NCI-H446 (cell line): ENCODE measurements at places on chromosomes 4 and X.

DNA sequence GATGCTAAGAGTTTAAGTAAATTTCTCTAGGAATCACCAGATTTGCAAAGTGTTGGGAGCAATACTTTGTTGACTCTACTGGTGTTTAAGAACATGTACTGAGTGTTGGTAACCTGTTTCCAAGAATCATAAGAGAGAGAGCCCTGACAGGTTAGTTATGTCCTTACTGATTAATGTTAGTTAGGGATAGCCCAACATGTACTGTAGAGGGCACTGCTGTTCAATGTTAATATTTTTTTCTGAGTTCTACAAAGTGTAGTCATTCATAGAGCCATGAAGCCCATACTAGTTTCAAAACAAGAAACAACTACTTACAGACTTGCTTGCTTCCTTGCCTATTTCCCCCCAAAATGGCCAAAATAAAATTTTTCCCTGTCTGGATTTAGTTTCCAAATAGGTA, 11.9 kb downstream of the TMPRSS11D start:
- no peak for DNase-seq

GRCh38 chrX:63784902-63785707, at the start of gene ARHGEF9:
Gene ARHGEF9, minus strand, starts transcription at chrX:63785214. Its CDS starts 69 bp downstream, at chrX:63785145.
- no peak for DNase-seq

DNA sequence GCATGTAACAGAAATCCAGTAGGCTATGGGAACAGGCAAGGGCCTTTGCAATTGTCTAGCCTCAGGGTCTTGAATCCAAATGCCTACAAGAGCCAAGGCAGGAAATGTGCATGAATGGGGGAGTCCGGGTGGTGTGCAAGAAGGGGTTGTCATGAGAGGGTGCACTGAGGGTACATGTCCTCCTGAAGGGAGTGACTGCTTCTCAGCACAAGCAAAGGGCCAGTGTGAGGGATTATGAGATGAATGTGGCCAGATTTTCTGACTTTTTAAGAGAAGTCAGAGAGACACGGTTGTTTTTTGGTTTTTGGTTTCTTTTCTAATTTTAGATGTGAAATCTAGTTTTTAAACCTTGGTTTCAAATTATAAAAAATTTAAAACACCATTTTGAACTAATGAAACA, 76.5 kb upstream of the LSM6 start:
- no peak for DNase-seq

DNA sequence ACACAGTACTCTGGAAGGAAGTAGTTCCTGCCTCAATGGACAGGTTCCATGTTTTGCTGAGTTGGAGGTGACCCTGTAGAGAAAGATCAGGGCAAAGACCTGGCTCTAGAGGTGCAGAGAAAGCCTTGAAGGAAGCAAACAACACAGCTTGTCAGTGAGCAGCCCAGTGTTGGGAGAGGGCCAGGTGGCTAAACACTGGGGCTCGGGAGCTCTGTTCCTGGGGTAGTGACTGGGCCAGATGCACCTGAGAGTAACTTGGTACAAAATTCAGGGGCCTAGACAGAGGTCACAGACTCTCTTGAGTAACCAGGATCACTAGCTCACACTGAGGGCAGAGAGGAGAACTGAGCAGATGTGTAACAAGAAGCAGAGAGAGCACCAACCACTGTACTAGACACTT, 138.4 kb upstream of the NALF2 start:
- DNase-seq = no peak

DNA sequence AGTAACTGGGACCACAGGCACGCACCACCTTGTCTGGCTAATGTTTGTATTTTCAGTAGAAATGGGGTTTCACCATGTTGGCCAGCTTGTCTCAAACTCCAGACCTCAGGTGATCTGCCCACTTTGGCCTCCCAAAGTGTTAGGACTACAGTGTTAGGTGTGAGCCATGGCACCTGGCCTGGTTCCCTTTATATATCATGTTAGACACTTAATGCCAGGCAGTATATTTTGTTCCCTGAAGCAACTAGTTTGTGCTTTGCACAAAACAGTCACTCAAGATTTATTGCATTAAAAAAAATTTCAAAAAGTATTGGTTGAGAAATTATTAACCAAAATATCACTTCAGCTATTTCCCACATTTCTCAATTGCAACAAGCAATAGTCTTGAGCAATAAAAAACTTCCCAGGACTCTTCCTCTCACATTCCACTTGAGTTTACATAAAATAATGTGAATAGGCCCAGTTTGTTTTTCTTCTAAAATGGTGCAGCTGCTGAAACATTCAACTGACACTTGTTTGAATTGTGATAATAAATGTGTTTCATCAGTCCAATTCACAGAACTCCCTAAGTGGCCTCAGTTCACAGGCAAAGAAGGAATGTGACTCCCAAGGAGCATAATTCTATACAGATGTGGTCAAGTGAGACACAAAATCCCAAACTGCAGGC, 22.7 kb downstream of the CXCL1 start:
- no peak for DNase-seq

DNA sequence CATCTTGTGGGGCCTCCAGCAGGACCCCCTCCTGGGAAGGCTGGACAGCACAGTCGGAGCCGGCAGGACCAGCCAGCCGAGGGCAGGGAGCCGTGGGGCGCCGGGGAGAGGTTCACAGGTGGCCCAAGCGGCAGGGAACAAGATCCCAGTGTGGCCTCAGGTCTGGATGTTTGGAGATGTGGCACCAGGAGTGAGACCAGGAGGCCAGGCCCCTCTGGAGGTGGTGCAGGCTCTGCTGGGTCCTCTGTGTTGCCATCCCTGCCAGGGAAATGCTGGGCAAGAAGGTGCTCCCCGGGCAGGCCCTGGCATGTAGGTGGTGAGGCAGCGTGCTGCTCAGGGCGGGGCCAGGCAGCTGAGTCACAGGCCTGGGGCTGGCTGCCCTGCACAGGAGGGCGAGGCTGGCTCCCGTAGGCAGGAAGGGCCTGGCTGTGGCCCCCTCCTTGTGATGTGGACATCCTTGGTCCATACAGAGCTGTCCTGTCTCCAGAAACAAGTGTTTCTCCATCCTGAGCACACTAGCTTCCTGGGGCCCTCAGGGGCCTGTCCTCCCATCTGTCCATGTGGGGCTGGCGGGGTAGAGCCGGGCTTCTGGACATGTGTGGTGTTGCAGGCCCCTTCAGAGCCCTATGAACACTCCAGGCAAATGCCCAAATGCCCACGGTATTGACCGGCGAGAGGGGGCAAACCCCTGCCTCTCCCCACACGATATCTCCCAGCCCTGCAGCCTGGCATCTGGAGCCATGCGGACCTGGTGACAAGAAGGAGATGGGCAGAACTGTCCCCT, 4.8 kb upstream of the HGFAC start:
- DNase-seq = peak; percentile 32

DNA sequence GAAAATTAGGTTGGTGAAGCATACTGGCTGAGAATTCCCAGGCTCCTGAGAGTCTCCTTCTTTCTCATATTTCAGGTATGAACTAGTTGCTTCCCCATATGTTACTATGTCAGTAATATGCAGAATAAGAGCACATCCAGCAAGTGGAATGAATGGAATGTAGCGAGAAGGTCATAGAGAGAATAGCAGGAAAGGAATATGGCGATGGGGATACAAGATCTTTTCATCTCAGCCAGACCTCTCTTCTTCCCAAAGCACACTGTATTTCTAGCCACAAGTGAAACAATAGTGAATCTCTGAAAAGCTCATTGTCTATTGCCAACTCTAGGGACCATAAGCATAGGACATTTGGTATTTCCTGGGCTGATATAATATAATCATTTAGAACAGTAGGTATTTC, 54.6 kb upstream of the MMAA start:
- no peak for DNase-seq

DNA sequence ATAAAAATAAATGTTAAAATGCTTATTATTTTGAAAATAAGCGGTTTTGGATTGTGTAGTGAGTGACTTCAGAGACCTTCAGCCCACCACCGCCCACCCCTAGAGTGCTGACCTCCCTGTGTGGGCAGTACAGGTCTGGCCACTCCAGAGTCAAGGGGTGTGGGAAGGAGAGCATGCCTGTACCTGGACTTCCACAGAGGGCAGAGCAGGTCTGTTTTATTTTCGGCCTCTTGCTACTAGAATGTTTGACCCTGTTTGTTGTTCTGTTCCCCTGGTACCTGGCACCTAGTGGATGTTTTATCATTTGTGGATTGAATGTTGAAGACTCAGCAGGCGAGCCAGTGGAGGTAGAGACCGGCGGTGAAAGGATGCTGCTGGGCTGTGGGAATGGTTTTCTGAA, 14.3 kb downstream of the PIGG start:
- no peak for DNase-seq

DNA sequence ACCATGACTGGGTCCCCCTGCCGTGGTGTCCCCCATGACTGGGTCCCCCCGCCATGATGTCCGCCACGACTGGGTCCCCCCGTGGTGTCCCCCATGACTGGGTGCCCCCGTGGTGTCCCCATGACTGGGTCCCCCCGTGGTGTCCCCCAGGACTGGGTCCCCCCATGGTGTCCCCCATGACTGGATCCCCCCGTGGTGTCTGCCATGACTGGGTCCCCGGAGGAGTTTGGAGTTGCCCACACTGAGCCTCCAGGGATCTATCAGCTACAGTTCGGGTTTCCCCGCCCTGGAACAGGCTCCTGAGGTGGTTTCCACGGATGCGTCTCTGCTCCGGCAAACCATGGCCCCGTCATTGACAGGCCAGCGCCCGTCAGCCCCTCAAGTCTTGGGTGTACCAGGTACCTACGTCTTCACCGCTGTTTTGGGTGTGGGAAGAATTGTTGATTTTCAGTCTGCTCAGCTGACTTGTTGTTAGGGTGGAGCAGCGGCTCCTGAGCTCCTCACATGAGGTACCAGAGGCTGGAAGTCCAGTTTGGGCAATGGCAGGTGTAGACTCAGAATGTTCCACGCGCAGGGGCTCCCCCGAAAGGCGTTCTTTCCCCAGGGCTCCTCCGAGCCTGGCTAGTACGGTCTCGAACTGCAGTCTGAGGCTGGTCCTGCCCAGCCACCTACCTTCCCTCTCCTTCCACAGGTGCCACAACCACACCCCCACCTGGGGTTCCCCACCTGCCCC, 8.3 kb upstream of the PDE6B start:
- DNase-seq = no peak

DNA sequence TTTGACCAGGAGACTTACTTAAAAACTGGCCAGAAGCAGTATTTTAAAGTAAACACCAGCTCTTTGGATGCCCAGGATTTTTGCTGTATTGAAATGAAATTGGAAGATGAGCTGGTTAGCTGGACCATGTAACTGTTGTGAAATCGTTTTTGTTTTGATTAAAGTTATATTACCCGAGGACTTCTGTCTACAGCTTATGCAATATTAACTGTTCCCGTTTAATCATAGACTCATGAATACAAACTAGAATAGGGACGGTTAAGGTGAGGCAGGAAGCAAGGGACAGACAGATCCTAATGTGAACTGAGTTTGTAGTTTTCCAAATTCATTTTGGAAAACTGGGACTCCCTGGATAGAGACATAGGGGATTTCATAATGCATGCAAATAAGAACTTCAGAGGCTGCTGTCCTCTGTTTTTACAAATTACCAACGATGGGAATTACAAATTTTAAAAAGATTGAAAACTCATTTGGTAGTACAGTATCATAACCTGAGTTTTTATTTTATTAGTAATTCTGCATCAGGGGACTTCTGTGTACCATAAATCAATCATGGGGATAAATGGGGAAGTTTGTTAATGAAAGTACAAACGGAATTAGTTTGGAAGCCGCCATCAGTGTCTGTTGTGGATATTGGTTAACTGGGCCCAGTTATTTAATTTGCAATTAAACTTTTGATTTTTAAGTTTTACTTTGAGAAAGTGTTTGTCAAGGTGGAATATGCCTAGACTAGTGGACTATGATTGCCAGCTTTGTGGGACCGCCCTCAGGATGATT, 304.4 kb downstream of the AFF2 start:
- DNase-seq = no peak

DNA sequence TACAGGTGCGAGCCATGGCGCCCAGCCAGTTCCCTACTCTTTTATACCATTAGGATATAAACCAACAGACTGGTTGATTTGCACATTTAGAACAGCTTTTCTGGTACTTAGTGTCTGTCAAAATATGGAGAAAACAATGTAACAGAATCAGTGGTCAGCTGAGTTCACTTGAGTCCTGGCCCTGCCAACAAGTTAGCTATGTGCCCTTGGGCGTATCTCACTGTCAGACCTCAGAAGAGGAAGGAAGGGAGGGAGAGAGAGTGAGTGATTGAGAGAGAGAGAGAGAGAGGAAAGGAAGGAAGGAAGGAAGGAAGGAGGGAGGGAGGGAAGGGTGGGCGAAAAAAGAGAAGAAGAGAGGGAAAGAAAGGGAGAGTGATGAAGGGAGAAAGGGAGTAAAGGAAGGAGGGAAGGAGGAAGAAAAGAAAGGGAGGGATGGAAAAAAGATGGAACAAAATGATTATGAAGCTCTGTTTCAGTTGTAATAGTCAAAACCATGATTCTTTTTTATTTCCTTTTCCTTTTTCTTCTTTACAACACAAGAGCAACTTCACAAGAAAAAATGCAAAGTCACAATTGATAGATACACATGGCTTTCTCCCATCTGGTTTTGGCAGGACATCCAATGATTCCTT, 55.7 kb upstream of the PDGFRA start:
- DNase-seq = no peak

GRCh38 chr4:41505161-41505661, 32.7 kb upstream of the LIMCH1 start:
- peak; percentile 92 for DNase-seq

- DNase-seq = no peak
These were observed 8.4 kb upstream of the TRIML2 start for GRCh38 chr4:188117631-188118324.

DNA sequence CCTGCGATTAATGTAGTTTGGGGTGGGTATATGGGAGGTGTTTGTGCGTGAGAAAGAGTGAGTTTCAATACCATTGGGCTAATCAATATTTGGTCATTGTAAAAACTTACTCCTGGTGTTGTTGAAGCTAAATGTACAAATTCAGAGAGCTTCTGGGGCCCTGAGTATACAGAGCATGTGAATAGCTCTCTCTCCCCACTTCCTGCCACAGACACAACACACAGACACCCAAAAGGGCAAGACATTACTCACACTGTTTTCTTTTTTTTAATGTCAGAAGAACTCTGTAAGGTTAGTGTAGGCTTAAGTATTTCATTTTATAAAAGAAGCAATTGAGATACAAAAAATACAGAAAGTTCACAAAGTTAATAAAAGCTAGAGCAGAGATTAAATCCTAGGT, 151.3 kb upstream of the KCNIP4 start:
- no peak for DNase-seq

DNA sequence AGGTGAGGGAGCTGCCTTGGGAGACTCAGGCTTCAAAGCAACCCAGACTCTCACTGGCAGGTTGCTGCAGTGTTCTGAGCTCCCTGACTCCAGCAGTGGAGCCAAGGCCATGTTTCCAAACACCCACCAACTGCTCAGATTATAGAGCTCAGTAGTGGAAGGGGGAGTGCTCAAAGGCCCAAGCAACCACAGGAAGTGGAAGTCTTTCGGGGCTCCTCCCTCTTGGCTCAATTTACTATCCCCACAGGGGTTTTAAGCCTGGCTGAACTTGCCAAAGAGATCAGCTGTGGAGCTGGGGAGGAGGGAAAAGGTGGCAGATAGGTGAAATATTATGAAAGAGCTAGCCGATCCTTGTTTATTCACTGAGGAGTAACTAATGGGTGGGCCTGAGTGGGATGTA, 82.5 kb downstream of the HPRT1 start:
- peak; percentile 5 for DNase-seq

- no peak for DNase-seq
These were observed 1.5 kb upstream of the NR3C2 start for GRCh38 chr4:148443512-148444295.

GRCh38 chr4:155885666-155886065, 17.8 kb upstream of the TDO2 start:
- DNase-seq = no peak

- DNase-seq = no peak
These were observed 226.1 kb upstream of the AR start for GRCh38 chrX:67317725-67318124.
